ENCODE measurements at places on chromosomes 5 and 9.

DNA sequence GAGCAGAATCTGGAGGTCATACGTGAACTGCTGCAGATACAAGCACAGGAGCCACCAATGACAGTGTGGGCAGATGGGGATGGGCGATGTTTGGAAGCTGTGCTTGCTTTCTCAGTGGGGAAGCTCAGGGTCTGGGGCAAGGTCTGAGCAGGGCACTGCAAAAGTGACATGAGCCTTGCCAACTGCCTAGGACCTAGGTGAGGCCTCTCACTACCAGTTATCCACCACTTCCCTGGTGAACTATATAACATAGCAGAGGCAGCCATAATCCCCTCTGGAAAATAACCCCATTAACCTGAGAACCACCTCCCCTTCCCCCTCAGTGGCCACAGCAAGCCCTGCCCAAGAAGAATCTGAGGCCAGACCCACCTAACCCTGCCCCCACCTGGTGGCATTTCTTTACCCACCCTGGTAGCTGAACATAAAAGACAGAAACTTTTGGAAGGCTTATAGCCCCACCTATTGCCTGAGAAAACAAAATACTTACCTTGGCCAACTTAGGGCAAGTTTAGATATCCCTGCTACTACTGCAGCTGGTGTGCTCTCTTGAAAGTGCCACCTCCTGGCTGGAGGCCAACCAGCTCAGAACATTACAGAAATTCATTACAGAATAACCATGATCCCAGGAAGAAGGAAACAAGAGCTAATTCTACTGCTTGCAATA lies 18.8 kb upstream of the SPEF2 start:
- no peak for DNase-seq

DNA sequence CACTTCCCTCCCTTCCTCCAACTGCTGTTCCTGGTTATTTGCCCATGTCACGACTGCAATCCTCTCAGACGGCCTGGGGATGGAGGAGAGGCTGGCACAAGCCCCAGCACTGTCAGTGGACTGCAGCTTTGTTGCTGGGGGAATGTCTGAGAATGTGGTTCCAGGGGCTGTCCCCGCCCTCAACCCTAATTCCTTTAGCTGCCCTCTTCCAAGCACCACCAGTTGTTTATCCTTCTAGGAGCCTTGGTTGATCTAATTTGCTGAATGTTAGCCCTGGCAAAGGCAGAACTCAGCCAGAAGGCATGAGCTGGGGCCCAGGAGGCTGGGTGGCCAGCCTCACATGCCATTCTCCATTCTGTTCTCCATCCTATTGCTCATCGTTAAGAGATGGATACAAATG lies 51.6 kb downstream of the ADAM19 start:
- no peak for DNase-seq

- DNase-seq: no peak
Observed at GRCh38 chr5:60701321-60701968, 1.5 kb upstream of the DEPDC1B start.

GRCh38 chr5:154410786-154411185 lies 35.0 kb upstream of the SAP30L start:
- DNase-seq: no peak

DNA sequence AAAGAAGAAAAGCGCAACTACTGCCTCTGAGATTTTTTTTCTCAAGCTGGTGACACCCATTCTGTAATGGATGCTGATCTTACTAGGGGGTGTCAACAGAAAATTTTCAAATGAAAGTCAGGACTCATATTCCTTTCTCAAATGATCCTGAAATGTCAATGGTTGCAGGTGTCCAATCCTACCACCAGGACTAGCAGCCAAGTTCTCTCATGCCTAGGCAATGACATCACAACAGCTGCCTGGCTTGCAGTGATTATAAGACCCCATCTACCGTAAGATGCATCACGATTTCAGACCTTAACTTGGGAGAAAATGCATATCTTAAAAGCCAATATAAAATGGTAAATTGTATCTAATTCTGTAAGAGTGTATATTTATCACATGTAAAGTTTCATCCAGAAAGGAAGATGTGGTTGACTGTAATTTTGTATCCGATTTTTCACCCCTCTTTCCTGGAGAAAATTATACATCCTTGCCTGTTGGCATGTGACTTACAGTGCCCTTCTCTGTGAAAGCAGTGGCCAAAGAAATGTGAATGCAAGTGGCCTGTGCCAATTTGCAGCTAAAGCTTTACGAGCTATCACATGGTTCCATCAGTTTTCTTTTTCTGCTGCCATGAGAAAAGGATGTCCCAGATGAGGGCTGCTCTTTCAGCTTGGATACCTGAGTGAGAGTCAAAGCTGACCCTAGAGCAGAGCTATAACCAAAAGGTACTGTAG lies 104.4 kb downstream of the DENND1A start:
- no peak for DNase-seq

GRCh38 chr9:73565833-73566465 lies 414.3 kb downstream of the ANXA1 start:
- DNase-seq: peak; percentile 70

- peak; percentile 41 for DNase-seq
Observed at GRCh38 chr5:96338624-96339415, 94.2 kb downstream of the PCSK1 start.

DNA sequence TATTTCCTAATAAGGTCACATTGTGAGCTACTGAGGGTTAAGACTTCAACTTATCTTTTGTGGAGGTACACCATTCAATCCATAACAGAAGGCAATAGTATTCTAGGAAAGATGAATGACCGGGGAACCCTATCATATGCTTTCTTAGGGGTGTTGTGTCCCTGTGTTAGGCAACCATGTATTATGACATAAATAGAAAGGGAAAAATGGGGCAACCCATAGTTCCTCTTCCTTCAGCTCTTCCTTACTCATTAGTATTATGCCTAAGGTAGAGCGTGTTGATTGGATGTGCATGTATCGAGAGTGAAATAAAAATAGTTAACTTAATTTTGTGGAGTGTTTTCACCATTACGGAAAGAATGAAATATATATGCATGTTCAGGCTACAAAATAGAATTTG lies 6.0 kb upstream of the CCNJL start:
- DNase-seq: no peak

GRCh38 chr9:27196383-27196782 lies 87.4 kb downstream of the TEK start:
- DNase-seq: no peak

- no peak for DNase-seq
Observed at GRCh38 chr5:143013176-143013891, 243.2 kb downstream of the ARHGAP26 start.

DNA sequence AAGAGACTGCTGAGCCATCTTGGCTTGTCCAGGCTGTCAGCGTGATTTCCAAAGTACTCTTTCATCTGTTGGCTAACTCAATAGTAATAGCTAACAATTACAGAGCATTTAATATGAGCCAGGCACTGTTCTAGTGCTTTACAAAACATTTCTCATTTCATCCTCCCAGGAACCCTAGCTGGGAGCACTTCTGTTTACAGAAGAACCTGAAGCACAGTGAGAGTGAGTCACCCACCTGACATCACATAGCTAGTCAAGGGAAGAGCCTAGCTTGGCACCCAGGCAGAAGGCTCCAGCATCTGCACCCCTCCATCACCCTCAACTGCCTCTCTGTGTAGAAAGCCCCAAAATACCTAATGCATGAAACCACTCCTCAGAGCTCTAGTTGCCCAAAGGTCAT lies 57.5 kb upstream of the IQGAP2 start:
- no peak for DNase-seq

- peak; percentile 37 for DNase-seq
Observed at GRCh38 chr5:52560366-52560765, 227.3 kb upstream of the ITGA1 start.

DNA sequence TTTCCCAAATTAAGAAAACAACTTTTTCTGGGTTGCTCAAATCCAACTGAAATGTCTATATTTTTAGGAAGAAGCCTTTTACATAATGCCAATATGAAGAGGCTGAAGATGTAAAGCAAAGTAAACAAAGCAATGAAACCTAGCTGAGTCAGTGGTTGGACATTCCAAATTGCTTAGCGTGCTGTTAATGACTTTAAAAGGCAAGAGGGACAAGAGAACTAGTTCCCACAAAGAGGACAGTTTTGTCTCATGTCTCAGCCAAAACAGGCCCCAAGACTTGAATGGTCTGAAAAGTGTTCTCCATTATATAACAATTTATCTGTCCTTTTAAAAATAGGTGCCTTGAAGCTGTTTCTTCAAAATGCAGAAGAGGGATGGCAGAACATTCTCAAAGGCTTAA lies 407.0 kb downstream of the ENC1 start:
- DNase-seq: no peak

GRCh38 chr9:4344946-4345345 lies 45.1 kb upstream of the GLIS3 start:
- no peak for DNase-seq

- no peak for DNase-seq
Observed at GRCh38 chr5:178319541-178320041, 87.0 kb upstream of the PHYKPL start.

GRCh38 chr9:110977259-110977709 lies 61.0 kb downstream of the LPAR1 start:
- no peak for DNase-seq

- DNase-seq: peak; percentile 63
Observed at GRCh38 chr9:124164811-124165210, 92.9 kb upstream of the NEK6 start.

GRCh38 chr5:154995679-154996078 lies 17.9 kb upstream of the KIF4B start:
- DNase-seq: no peak

DNA sequence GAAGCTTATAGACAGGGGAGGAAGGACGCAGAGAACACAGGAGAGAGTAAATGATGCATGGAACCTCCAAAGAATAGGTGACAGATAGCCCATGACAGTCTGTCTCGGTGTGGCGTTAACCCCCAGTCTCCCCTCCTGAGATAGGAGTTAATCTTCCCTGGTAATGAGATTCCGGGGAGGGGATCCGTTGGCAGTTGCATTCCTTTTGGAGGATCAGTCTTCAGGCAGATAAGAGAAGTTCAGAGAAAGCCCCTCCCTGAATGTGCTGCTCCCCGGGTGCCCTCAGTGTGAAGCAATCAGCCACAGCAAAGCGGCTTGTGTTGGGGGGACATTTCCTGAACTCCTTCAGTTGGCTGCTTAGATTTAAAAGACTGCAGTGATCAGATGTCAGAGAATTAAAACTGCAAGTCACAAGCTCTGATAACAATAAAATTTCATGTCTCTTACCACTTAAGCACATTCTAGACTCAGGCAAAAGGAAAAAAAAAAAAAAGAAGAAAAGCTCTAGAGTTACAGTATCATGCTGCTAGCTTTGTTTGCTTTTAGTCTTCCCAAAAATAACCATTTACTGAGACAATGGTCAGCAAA lies 121.1 kb downstream of the EGFLAM start:
- no peak for DNase-seq

DNA sequence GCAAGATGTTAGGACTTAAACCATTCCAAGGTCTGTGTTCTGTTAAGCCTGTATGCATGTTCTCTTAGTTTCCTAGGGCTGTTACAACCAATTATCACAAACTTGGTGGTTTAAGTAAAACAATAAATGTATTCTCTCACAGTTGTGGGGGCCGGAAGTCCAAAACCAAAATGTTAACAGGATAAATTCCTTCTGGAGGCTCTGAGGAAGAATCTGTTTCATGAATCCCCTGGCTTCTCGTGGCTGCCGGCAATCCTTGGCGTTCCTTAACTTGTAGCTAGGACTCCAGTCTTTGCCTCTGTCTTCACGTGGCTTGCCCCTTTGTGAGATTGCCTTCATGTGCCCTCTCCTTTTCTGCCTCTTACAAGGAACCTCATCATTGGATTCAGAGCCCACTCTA lies 30.4 kb downstream of the FEM1C start:
- DNase-seq: no peak

- DNase-seq: no peak
Observed at GRCh38 chr5:96348536-96348935, 84.5 kb downstream of the PCSK1 start.

DNA sequence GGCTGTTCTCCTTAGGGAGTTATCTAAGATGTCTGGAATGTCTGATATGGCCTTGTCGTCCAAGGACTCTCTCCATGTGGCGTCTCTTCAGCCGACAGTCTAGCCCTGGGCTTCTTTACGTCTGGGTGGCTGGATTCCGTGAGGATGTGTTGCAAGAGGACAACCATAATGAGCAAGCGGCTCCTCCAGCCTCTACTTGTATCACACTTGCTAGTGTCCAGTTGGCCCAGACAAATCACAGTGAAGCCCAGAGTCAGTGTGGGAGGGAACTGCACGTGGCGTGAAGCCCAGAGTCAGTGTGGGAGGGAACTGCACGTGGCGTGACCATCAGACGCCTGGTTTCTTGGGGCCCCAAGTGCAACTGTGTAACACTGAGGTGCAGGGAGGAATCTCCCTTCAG lies 61.1 kb downstream of the COL23A1 start:
- DNase-seq: no peak

GRCh38 chr5:15013654-15014463 lies 142.3 kb upstream of the ANKH start:
- peak; percentile 69 for DNase-seq

DNA sequence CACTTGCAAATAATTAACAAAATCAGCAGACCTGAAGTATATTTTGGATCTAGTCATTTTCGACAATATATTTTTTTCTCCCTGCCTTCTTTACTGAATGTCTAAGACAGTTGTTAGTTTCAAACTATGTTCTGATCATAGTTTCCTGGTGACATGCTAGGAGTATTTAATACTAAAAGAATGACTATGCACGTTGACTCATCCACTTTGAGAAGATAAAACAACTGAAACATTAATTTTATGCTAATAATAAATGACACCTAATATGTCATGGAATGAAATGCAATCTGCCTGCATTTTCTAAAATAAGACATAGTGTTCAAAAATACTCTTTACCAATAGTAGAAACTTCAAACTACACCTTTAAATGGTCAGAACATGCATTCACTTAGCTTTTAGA lies 2123.7 kb upstream of the C9orf72 start:
- no peak for DNase-seq

DNA sequence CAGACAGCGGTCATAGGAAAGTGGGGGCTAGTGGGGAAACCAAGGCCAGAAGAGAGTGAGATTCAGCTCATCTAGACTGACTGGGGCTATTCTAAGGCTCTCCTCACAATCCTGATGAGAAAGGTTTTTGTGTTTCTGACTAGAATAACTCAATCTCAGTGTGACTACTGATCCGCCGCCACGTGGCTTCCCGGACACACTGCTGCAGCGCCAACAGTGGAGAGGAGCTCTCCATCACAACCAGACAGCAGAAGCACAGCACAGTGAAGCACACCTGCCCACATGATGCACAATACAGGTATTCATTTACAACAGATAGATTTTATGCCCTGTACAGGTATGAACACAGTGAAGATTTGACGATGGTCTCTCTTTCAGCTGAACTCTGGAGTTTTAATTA lies 25.4 kb downstream of the NREP start:
- DNase-seq: no peak

DNA sequence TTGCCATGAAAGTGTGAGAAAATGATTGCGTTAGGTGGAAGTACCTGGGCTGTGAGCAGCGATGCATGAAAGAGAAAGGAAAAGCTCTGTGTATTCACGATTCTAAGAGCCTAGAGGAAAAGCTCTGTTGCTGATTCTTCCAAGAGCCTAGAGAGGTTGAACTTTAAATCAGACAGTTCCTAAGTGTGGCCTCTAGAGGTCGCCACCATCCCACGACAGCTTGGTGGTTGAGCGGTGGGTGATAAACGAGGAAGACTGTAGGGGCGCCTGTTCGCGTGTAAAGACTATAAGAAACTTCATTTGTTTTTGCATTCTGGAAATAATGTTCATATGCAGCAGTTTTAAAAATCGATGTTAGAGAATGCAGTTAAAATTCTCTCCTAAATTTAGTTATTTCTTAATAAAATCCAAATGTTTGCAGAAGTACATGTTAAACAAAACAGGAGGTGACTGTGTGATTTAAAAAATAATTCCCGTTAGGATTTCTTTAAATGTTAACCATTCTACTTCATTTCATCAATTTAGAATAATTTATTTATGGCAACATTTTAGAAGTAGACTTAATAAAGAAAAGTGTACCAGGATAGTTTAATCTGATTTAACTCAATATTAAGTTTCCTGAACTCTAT lies 107.7 kb downstream of the TENT4A start:
- no peak for DNase-seq
